Thoracic aorta (tissue), 2 donors: ENCODE measurements at places on chromosomes 11 and 22.

DNA sequence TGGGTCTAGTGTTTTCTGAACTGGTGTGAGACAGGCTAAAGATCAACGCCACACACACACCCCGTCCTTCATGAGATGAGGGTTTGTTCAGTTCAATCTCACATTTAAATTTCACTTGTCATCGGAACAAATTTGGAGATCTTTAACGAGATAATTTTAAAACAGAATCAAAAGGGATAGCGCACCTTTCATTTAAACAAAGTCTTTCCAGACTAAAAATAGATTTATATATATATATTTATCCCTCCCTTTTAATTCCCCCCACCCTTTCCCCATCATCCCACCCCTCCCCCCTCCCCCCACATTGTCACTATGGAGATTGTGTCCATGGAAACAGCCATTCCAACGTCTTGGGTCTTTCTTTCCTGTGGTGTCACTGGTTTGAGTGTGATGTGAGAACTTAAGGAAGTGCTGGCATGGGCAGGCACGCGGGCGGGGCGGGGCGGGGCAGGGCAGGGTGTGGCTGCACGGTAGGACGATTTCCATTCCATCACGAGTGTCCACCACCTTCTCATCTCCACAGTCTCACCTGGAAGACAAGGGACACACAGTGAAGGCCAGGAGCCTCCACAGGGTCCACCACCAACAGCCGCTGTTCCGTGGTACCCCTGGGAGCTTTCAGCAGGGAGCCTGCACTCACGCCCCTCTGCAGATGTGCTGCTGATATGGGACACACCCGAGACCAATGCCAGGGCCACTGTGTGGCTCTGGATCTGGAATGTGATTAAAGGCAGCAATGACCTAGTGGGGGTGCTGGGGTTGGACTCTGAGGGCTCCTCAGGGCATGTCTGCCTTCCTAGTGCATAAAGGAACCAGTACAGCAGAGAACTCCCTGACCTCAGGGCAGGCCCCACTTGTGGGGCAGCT is 30.5 kb upstream of the CYP2D6 start:
- no peak for DNase-seq

GRCh38 chr11:93850594-93851018 is at the start of gene VSTM5:
Gene VSTM5, minus strand, starts transcription at chr11:93850618. Its CDS starts 116 bp downstream, at chr11:93850502.
- DNase-seq: no peak

GRCh38 chr11:20015529-20016427 is 144.5 kb downstream of the DBX1 start:
- DNase-seq: no peak

GRCh38 chr11:9700105-9700801 is 36.4 kb downstream of the SWAP70 start:
- no peak for DNase-seq

DNA sequence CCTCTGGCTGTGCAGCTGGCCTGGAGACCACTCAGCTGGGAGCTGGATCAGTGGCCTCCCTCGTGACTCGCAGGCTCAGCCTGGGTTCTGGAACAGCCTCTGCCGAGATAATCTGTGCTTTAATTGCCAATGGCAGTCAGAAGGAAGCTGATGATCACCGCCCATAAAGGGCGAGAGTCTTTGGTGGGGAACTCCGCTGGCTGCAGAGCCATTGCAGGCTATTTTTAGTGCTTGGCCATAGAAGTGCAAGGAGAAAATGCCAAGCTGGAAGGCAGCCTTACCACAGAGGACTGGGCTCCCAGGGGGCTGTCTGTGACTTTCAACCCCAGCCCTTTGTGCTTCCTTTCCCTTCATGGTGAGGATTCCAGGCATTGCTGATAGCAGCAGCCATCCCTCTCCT is 62.2 kb upstream of the TENM4 start:
- no peak for DNase-seq

DNA sequence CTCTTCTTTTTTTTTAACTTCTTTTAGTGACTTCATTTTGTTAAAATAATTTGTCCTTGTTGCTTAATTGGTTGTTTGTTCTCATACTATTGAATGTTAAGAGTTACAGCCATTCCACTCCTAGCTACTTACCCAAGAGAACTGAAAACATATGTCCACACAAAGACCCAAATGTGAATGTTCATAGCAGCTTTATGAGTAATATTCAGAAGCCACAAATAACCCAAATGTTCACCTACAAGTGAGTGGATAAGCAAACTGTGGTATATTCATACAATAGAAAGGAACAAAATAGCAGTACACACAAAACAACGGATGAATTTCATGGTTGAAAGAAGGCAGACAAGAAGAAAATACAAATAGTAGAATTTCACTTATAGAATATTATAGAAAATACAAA is 1.4 kb upstream of the OR4D11 start:
- DNase-seq: no peak

DNA sequence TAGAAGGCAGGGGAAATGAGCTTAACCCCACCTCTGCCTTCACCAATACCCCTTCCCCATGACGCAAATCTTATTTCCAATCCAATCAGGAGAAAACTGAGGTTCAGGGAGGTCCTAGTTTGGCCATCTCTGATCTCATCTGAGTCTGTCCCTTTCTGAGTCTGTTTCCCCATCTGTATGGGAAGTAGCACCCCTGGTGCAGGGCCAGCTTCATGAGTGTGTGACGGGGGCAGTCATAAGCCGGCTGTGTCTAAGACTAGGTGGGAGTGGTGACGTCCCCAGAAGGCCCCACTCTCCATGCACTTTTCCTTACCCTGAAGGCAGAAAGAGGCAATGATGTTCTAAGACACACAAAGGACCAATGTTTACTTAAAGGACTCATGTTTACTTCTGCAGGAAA is 72.3 kb downstream of the MN1 start:
- no peak for DNase-seq

DNA sequence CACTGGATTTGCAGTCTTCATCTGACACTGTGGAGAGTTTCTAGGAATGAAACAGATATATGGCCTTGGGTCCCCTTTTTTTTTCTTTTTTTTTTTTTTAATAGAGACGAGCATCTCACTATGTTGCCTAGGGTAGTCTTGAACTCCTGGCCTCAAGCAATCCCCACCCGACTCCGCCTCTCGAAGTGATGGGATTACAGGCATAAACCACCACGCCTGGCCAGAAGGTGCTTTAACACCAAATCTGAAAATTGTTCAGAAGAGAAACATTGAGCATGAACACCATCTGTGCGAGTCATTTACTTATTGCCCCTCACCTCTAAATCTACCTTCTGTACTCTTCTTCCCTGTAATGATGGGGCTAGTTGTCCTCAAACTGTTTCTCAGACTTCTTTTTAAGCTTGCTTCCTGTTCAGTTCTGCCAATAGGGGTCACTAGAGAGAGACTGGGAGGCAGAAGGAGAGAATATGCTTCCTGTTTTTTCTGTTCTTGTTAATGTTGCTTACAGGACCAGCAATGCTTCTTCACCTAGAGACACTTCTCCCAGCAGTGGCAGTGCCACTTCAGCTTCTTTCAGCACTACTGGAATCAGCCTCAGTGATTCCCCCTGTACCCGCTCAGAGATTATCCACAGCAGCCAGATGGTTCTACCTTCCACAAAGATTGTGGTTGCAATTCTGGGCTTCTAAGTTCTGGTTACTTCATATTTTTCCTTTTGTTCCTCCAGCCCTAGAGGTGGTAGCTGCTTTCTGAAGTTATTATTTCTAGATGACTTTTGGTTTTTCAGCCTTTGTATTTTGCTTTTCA is 20.8 kb upstream of the ZBED5 start:
- no peak for DNase-seq

DNA sequence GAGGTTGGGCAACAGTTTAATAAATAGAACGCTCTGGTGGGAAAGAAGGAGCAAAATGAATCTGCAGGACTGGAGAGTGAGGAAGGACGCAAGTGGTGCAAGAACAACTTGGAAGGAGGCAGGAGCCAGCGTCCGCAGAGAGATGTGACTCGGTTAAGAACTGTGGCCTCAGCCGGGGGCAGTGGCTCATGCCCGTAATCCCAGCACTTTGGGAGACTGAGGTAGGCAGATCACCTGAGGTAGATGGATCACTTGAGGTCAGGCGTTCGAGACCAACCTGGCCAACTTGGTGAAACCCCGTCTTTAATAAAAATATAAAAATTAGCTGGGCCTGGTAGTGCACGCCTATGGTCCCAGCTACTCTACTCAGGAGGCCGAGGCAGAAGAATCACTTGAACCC is 319.7 kb downstream of the LARGE1 start:
- no peak for DNase-seq

- no peak for DNase-seq
Observed at GRCh38 chr11:60840470-60841430, 1.2 kb upstream of the CCDC86 start.

DNA sequence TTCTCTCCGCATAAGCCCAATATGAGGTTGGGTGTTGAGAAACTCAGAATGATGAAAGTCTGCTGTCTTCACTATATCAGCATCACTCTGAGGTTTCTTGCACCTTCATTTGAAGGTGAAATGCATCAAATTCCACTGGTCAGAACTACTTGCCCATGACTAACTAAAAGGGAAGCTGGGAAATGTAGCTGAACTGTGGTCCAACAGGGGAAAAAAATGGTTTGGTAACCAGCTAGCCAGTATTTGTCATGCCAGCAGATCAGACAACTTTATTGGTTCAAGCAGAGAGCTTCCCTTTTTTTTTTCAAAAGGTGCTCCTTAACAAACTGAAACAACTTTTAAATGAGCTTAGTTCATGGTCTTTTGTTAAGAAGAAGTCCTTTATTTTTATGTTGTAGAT is 14.2 kb upstream of the PIK3C2A start:
- DNase-seq: no peak

DNA sequence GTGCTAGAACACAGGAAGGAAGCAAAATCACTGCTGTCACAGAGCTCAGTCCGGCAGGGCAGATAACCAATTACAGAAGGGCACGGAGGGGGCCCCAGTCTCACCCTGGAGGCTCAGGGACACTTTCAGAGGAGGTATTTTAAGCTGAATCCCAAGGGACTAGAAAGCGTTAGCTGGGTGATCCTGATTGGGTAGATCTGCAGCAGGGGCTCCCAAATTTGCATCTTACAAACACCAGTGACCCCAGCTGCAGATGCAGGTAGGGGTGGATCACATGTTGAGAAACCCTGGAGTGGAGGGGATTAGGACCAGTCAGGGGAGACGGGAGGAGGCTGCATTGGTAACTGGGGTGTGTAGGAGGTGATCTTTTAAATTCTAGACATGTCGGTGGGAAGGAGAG is 91.4 kb downstream of the CSNK2A3 start:
- DNase-seq: no peak

DNA sequence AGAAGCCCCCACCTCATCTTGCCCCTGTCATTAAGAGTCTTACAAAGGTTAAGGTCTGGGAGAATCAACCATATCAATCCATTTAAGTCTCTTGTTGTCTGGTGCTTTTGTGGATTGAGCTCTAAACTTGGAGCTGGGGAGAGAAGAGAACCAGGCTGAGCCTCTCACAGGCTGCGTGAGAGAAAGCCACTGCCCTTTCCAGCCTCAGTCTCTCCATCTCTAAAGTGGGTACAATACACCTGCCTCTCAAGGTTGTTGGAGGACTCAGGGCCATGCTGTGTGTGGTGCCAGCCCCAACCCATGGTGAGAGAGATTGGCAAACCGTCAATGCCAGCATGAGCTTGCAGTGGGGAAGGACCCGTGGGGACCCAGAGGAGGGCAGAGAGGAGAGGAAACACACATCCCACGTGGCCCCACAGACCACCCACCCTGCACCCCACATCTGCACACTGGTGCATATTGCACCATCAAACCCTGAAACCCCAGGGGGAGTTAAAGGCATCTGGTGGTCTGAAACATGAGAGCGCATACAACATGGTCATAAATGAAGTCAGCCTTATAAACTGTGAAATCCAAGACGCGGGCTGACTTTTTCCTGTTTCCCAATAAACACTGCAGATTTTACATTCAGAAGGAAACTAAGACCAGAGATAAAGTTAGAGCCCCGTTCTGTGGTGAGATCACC is 27.5 kb upstream of the FBLN1 start:
- no peak for DNase-seq

DNA sequence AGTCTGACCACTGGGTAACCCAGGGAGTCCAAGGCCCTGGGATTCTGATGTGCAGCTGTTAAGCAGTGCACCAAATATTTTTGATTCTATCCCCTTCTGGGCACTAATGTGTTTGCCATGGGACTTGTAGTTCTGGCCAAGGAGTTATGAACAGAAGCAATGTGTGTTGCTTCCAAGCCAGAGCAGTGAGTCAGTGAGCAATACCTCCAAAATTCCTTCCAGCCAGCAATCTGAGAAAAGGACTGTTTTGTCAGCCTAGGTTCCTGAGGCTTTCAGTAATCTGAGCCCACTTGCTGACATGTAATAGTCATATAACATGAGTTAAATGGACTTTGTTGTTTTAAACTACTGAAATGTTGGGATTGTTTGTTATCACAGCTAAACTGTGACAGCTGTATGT is 311.4 kb downstream of the NELL1 start:
- no peak for DNase-seq

DNA sequence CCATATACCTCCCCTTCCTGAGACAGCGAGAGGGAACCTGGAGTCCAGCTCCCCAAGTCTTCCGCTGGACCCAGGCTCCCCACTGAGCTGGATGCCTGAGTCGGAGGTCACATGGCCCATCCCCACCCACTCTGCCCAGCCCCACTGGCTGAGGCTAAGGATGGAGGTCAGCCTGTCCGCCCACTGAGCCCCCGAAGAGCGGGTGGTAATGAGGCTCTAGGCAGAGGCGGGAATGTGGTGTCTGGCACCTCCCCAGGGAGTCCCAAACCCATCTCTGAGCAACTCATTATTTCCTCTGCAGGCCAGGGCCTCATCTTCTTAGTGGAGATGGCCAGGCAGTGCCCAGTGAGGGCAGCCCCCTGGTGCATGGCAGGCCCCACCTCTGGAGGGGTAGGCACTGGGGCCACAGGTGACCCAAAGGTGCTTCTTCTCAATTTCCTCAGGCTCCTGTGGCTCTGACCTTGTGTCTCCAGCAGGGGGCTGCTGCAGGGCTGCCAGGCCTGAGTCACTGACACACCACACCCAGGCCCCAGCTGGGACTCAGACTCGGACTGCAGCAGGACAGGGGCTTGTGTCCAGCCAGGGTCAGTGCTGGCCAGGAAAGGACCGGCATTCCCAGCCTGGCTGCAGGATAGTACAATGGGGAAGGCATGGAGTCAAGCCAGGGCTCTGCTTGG is 10.2 kb upstream of the PDE2A start:
- peak; percentile 21 for DNase-seq

DNA sequence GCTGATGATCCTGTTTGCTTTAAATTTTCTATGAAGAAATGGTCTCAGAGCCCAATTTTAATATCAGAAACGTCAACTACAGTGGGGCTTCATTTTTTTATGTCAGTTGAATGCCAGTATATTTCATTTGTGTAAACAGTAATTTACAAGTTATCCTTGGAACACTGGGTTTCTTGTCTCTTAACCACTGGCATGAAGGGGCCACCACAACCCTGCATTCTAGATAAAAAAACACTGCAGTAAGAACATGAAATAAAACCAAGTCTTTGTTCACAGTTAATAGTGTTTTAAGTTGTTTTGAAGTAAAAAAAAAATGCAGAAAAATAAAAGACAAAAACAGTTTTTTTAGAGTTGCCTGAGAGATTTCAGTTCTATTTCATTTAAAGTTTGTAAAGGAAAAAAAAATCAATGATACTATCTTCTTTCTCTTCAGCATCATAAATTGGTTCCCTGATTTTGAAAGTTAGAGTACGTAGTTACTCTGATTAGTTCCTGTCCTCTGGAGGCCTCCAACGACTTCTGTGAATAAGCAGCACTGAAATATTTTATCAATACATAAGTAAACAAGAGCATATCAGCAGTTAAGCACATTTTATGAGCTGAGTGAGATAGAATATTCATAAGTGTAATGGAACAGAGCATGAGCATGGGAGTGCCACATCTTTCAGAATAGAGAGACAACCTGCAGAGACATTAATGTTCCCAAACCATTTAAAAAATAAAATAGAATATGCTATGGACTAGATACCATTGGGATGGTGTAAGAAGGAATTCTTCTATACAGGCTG is 7.8 kb upstream of the DDI1 start:
- no peak for DNase-seq

GRCh38 chr11:112697391-112698178 is 263.6 kb upstream of the NCAM1 start:
- no peak for DNase-seq
